ENCODE measurements at places on chromosomes 5 and 9.

GRCh38 chr5:95081500-95081960 is 203.4 kb downstream of the MCTP1 start:
- DNase-seq = peak; percentile 71

DNA sequence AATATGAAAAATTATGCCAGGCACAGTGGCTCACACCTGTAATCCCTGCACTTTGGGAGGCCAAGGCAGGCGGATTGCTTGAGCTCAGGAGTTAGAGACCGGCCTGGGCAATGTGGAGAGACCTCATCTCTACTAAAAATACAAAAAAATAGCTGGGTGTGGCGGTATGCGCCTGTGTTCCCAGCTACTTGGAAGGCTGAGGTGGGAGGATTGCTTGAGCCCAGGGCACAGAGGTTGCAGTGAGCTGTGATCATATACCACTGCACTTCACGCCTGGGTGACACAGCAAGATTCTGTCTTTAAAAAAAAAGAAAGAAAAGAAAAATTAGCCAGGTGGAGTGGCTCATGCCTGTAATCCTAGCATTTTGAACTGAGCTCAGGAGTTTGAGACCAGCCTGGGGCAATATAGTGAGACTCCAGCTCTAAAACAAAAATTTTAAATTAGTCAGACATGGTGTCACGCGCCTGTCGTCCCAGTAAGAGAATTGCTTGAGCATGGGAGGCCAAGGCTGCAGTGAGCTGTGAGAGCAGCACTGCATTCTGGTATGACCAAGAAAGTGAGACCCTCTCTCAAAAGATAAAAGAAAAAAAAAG is 18.0 kb downstream of the PLAA start:
- no peak for DNase-seq

DNA sequence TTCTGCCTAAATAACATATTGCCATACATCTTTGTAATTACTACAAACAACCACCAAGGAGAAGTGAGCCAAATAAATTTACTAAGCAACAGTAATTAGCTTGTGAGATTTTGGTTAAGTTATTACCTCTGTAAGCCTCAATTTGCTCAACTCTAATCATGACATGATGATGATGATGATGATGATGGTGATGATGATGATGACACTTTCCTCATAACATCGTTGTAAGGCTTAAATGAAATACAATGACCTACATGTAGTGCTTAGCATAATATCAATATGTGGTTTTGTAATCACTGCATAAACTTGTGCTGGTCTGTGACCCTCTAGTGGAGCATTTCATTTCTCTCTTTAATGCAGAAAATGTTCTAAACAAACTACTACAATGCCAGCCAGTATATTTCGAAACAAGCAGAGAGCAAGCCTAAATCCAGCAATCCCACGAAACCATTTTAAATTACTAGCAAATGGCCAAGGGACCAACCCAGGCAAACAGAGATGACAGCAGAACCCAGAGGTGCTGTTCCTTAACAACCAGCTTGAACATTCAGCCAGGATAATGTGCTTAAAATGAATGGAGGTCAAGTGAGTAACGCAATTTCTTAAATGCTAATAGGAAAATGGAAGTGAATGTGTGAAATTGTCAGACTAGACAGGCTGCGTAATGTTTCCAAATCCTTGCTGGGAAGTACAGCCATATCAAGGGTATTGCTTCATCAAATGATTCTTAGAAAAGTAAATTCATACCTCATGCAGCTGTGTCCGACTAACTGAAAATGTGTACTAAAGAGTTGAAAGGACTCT is 281.9 kb upstream of the PUM3 start:
- no peak for DNase-seq

GRCh38 chr5:91179018-91179417 is 204.1 kb downstream of the ARRDC3 start:
- no peak for DNase-seq

- DNase-seq = no peak
Observed at GRCh38 chr5:16853518-16853917, 82.6 kb downstream of the MYO10 start.

- DNase-seq = no peak
Observed at GRCh38 chr5:104062621-104063377, 500.2 kb upstream of the NUDT12 start.

GRCh38 chr9:33907347-33907746 is 90.4 kb downstream of the UBE2R2 start:
- no peak for DNase-seq

GRCh38 chr5:59003124-59003523 is 420.2 kb downstream of the RAB3C start:
- no peak for DNase-seq

- DNase-seq = peak; percentile 27
Observed at GRCh38 chr9:78030296-78030552, 1.4 kb downstream of the GNAQ start.

- no peak for DNase-seq
Observed at GRCh38 chr9:95771556-95772246, 103.8 kb upstream of the ERCC6L2 start.

DNA sequence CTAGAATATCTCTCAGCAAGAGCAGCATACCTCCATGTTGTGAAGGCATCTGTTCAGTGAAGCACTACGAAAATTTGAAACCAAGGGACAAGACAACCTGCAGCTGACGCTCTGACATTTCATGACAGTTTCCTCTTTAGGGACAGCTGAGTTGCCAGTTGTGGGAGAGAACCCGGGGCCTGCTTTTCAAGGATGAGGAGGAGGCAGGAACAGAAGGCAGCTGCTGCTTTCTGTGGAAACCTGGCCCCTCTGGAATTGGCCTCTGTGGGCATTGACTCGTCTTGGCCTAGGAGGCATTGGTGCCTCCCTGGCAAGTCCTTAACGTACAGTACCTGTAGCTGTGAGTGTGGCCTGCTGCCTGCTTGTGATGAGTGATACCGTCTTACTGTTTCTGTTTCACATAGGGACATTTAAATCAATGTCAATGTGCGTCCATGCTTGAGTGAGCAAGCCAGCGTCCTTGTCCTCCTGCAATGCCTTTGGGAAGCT is 21.6 kb downstream of the SLC46A2 start:
- DNase-seq = no peak

DNA sequence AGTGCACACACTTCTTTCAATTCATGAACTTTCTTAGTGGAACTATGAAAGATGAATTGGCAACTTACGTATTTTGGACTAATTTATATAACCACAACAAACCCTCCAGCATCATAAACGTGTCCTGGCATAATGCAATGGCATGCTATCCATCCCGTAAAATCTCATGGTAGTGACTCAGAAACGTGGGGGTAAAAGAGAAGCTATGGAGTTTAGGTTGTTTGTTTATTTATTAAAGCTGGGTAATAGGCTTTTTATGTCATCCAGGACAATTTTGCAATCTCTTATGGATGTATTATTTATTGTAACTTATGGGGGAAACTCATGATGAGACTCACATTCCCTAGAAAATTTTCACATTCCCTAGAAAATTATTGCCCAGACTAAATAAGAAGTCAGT is 106.3 kb downstream of the GDA start:
- no peak for DNase-seq

- no peak for DNase-seq
Observed at GRCh38 chr5:42531611-42532010, 108.4 kb downstream of the GHR start.

GRCh38 chr5:73523861-73524260 is 25.6 kb downstream of the BTF3 start:
- no peak for DNase-seq

- no peak for DNase-seq
Observed at GRCh38 chr9:121326130-121326838, 43.8 kb downstream of the STOM start.

DNA sequence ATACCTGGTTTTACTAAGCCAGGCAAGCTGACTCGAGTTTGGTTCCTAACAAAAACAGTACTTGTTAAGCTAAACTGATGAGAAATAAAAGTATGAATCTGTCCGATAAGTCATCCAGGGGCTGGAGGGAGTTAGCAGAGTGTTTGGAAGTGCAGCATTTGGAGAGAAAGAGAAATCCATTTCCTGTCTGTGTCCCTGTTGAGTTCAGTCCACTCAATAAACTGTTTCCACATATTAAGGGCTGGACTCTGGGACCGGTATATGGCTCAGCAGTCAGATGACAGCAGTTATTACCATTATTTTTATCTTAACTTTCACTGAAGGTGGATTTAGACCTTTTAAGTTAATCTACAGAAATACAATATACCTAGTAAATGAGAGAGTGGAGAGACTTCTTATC is 130.6 kb upstream of the ADRA1B start:
- no peak for DNase-seq

GRCh38 chr9:91131433-91131839 is 230.3 kb downstream of the AUH start:
- DNase-seq = peak; percentile 94

GRCh38 chr5:129506950-129507349 is 46.9 kb downstream of the ADAMTS19 start:
- DNase-seq = no peak

DNA sequence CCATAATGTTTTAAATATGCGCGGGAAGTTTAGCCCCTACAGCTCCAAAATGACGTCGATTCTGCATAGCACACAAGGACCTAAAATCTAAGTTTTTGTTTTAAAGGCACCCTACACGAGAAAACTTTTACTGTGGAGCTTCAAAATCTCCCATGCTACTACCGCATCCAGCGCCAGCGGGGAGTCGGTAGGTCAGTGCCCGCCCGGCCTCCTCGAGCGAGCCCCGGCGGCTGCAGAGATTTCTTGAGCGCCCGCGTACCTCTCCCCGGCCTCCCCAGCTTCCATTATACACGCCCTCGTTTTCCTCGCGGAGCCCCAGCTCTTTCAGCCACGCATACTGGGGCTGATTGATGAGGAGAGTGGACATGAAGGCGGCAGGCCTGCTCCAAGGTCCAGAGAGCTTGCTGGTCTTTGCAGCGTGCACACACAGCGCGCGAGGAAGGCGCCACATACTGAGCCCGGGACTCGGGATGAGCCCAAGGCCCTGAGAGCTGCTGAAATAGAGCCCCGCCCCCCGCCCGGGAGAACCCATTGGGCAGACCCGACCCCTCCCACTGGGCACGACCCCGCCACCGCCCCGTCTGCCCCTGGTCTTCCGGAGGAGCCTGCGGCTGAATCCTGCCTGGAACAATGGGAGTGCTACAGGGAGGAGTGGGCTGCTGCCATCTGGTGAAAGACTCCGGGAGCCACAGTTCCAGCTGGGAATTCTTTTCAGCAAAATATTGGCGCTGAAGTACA is at the start of gene ALDH7A1:
Gene ALDH7A1, minus strand, starts transcription at position 472 of the 738 bp plus-strand sequence. Its CDS starts 21 bp downstream, at position 451.
- peak; percentile 52 for DNase-seq

DNA sequence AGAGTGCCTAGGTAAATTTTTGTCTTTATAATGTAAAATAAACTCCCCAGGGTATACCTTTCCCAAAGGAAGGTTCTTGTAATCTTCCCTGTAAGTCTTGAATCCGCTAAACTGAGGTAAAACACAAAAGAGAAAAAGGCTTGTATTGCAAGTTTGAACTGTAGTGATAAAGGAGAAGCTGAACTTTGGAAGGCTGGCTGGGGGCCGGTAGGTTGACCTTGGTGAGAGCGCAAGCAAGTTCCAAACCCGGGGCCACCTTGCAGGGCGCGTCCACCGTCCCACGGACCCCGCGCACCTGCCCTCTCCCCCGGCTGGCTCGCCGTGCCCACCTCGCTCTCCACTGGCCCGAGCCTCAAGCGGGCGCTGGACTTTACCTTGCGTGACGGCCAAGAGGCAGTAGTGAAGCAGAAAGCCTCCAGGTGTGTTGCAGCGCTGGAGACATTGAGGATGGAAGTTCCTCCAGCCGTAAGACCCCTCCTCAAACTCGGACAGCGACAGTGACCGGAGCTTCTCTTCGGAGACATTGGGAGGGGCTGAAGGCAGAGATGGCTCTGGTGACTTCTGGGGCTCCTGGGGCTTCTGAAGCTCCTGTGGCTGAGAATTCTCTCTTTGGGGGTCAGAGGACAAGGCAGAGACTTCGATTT is 428 bp downstream of the SLCO4C1 start:
- no peak for DNase-seq

DNA sequence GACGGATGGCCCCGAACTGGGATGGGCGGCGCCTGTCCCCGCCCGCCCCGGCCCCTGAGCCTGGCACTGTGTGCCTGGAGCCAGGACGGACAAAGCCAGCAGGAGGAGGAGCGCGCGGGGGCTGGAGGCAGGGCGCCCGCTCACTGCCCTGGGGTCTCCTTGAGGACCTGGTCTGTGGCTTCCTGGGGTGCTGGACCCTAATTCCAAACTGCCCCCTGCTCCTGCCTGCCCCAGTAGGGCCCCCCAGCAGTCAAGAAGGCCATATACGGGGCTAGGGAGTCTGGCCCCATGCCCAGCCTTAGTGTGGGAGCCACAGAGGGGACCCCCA is 29.2 kb upstream of the RXRA start:
- DNase-seq = no peak

DNA sequence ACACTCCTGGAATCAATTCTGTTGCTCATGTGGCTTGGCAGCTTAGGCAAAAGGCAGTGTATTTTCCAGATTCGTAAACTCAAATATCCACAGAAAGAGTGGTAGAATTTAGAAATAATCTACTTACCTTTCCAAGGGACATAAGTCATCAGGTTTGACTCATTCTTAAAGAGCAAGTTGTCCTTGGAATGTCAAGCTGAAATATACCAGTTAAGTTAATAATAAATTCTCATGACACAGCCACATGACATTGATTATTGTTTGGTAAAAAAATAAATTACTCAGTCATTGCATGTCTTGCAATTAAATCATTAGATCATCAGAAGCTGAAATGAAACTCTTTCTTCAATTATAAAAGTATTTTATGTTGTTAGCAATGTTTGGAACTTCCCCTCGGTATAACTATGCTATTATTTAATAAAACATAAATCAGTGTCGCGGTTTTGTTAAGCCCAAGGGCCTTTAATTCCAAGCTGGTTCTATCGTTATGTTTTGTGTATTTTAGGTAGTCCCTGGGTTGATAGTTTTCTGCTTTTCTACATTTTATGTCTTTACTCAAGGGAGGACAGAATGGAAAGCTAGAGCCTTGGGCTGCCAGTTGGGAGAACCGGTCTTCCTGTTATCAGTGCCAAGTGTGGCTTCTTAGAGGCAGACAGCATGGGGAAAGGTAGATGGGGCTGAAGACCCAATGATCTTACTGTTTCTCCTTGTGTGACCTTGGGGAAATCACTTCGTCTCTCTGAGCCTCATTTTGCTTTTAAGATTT is 79.3 kb upstream of the PRLR start:
- DNase-seq = no peak

DNA sequence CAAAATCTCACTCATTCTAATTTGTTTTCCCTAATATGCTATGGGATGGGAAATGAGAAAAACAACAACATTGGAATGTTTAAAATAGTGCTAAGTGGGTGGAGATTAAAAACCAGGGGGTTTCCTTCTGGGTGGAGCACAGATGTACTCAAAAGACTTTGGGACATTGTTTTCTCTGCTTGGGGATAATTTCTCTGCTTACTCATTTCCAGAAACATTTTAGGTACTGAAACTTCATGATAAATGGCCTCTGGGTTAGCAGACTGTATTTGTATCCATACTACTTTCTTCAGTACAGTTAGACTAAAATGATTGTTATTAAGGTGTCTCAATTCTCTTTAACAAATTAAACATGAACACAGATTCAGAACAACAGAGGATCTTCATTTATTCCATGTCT is 17.4 kb downstream of the ELOVL7 start:
- DNase-seq = peak; percentile 15

DNA sequence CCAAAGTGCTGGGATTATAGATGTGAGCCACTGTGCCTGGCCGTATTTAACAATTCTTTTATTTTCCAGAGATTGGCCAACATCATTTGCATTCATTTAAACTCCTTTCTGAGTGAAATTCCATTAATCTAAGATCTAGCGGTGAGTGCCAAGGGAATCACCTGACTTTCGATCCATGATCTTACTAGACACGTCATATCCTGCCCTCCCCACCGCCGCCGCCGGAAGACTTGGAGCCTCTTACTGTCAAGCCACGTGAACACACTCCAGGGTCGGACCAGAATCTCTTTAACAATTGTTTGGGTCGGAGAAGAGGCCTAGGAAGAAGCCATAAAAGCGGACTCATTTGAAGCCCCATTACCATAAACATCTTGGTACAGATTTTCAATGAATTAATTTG is 12.9 kb downstream of the INPP5E start:
- DNase-seq = no peak
